Astrocyte (in vitro differentiated cells and primary cell): ENCODE measurements at places on chromosomes 2 and 18. TPM values are rescaled to one million over a fixed set of nuclear protein-coding genes. Genes with fewer than 3 reads are reported as not detected.

The CMPK2 gene
- total RNA-seq, result 32.5 and 38.6 TPM in 2 replicates

The ATP8B1 gene
- total RNA-seq, result 6.9 and 10.4 TPM in 2 replicates

The SCYGR4 gene
- total RNA-seq, result not detected in 2 replicates

The NEURL3 gene
- 0.34 and 0.38 TPM in 2 replicates for total RNA-seq

The SCN9A gene
- total RNA-seq, result 7.8 and 8.7 TPM in 2 replicates

The STK17B gene
- 42.6 and 51.7 TPM in 2 replicates for total RNA-seq

The PID1 gene
- 10.7 and 13.6 TPM in 2 replicates for total RNA-seq

The PARD6G gene
- 26.9 and 29.6 TPM in 2 replicates for total RNA-seq

The AQP4 gene
- total RNA-seq, result 0.22 TPM in 1 of 2 replicates, not detected in the other

The COLEC12 gene
- total RNA-seq, result 11.6 and 13.2 TPM in 2 replicates

The IL1RL2 gene
- total RNA-seq, result 0.43 TPM in 1 of 2 replicates, not detected in the other

The MFSD2B gene
- 0.10 and 0.34 TPM in 2 replicates for total RNA-seq

The PMAIP1 gene
- 91.0 and 98.1 TPM in 2 replicates for total RNA-seq
